ENCODE measurements at places on chromosomes 2 and 18.

DNA sequence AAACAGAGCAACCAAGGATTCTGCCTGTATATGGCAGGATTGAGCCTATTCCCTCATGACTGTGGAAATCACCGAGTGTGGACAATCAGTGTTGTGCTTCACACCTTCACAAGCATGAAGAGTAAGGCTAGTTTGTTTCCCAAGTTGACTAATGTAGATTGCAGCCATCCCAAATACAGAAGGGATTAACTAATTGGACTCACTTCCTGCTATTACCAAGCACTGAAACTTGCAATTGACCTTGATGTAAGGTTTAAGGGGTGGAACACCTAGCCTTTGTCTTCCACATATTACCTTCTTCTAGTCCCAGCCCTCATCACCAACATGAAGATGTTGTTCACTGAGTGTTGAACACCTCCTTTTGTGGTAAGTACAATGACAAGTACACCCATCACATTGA lies 120.9 kb upstream of the RND3 start:
- DNase-seq: no peak

GRCh38 chr2:72797740-72798139 lies 28.1 kb downstream of the EXOC6B start:
- no peak for DNase-seq

- no peak for DNase-seq
Measured at GRCh38 chr2:121075006-121075551, 209.9 kb downstream of the TFCP2L1 start.

DNA sequence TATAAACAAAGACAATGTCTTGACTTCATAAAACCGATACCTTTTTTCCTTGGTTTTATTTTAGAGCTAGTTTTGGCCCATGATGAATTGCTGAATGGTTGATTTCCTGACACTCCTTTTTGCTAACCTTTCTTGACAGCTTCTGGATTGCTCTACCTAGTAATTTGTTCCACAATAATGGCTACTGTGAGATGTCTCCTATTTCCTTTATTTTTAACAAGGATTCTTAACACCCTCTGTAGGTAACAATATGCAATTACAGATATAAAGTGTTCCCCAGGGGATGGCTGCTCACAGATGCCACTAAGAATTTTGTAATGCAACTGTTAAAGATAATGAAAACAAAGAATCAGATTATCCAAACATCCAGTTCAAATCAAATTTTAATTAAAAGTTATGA lies 100.8 kb upstream of the ATP5MC3 start:
- DNase-seq: no peak

- no peak for DNase-seq
Measured at GRCh38 chr2:9008951-9009664, 5.6 kb upstream of the MBOAT2 start.

- DNase-seq: no peak
Measured at GRCh38 chr18:75341897-75342296, 85.6 kb downstream of the SMIM21 start.

DNA sequence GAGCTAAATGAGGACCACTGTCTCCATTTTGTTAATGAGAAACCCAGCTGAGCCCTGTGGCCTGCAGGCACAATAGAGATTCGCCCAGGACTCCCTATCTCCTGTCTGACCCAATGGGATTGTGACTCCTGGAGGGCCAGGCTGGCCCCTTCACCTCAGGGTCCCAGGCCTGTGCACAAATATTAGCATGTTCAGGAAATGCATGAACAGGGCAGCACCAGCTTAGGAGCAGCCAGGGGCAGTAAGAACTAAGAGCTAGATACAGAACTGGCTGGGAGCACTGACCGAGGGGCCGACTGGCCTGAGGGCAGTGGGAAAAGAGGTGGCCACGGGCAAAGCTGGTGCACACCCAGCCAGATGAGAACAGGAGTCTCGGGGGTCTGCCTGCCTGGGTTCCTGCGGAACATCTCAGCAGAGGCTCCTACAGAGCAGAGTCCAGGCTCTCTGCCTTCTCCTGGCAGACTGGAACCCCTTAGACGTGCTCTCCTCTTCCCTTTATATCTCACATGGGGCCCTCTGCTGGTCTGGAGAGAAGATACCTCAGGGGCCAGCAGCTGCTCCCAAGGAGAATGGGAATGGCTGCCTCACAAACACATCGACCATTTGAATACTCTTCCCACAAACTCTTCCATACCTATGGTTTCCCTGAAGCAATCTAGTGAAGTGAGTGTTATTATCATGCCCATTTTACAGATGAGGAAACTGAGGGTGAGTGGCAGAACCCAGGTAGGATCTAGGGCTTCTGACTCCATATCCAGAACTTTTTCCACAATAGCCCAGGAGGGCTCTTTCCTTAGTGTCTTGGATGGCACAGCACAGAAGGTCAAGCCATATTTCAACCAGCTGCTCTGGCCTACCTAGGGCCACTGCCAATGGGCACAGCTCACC lies 77.6 kb upstream of the OTOF start:
- DNase-seq: no peak

- no peak for DNase-seq
Measured at GRCh38 chr18:31814132-31814531, 53.5 kb upstream of the SLC25A52 start.

GRCh38 chr2:144213797-144214196 lies 306.1 kb downstream of the ZEB2 start:
- DNase-seq: no peak

DNA sequence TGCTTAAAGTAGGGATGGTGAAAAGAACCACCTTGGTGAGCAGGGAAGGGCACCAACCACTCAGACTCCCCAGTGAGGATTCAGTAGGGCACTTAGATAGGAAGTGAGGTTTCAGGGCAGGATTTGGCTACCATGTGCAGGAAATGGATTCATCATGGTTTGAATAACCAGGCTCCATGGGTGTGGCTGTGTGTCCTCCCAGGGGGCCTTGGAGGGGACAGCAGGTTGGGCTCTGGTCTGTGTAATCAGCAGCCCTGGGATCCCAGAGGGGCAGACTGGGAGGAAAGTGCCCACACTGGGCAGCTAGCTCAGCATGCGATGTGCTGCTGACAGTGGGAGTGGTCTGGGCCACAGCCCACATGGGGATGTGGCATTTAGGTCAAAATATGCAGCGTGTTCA lies 224.6 kb downstream of the CELF4 start:
- DNase-seq: no peak

GRCh38 chr2:201070948-201071478 lies 458 bp downstream of the HYCC2 start:
- no peak for DNase-seq

GRCh38 chr2:64104933-64105332 lies 39.3 kb downstream of the PELI1 start:
- no peak for DNase-seq

- DNase-seq: no peak
Measured at GRCh38 chr2:231449503-231450054, 14.7 kb downstream of the NCL start.

GRCh38 chr2:88187038-88187676 lies 17.0 kb downstream of the THNSL2 start:
- DNase-seq: no peak

DNA sequence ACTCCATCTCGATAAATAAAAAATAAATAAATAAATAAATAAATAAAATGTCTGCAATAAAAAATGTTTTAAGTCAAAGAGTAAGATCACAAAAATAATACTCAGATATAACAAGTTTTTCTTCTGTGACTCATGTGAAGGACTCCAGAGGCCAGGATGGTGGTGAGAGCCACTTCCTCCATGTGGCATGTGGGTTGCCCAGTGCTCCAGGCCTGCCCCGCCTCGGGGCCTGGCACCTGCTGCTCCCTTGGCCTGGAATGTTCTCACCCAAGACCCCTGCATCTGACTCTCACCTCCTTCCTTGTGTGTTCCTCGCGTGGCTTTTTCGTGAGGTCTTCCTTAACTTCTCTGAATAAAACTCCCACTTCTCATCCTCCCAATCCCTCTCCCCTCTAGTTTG lies 77.4 kb upstream of the LDLRAD4 start:
- DNase-seq: no peak

GRCh38 chr2:222796413-222797103 lies 64.3 kb upstream of the ACSL3 start:
- no peak for DNase-seq

DNA sequence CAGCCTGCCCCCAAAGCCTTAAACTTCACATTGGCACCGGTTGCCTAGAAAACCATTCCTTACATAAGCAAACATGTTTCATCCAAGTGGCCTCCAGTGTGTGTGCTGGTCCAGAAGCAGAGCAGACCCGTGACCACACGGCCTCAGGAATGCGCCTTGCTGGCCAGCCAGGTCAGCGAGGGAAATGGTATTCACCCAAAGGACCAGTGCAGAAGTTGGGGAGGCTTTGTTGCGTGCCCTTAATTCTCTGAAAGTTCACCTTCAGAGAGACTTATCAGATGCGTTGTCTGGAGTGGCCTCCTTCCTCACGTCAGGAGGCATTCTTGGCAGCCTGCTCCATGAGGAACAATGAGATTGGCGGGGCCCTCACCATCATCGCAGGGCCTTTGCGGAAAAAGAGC lies 25.9 kb downstream of the NRP2 start:
- no peak for DNase-seq

GRCh38 chr18:9577361-9577760 lies 37.0 kb downstream of the PPP4R1 start:
- no peak for DNase-seq

- no peak for DNase-seq
Measured at GRCh38 chr2:54456612-54457322, 640 bp downstream of the SPTBN1 start.

DNA sequence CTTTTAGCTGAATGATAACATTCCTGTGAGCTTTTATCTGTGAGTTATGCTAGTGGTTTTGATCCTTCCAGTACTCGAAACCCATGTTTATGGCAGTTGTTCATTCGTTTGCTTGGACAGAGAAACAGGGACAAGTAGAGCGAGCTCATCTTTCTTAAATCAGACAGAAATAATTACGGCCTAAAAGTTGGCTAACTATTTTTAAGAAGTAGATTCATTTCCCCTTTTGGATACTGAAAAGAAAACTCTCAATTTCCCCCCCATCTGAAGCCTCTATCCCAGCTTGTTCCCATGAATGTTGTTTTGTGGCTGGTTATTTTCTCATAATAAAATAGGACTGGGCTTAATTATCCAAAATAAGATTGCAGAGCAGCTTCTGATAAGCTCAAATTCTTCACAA lies 67.1 kb downstream of the ANTXR1 start:
- no peak for DNase-seq

GRCh38 chr18:77084688-77085035 lies 47.9 kb downstream of the MBP start:
- DNase-seq: no peak

DNA sequence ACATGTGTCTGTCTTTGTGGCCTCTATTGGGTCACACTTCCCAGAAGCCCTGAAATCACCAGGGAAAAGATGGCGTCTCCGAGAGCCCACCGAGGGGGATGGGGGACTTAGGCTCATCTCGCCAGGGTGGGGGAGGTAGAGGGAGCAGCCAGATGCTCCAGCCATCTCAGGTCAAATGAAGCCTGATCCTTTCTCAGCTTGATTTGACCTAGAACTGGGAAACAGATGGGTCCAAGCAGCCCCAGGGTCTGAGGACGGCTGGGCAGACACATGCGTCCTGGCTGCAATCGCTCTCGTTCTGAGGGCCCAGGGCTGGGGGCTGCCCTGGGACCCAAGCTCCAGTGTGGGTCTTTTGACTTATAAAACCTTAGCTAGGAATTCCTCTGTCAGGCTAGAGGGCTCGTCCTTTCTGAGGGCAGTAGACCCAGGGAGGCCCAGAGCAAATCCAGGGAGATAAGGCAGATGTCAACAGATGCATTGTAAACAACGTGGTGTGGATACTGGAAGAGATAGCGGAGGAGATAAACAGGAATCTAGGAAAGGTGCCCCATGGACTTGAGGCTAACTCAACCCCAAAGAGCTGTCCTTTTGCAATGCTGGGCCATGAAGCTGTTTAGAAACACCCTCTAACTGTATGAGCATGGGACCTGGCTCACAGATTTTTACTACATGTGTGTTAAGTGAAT lies 127.7 kb downstream of the MYCN start:
- DNase-seq: no peak

DNA sequence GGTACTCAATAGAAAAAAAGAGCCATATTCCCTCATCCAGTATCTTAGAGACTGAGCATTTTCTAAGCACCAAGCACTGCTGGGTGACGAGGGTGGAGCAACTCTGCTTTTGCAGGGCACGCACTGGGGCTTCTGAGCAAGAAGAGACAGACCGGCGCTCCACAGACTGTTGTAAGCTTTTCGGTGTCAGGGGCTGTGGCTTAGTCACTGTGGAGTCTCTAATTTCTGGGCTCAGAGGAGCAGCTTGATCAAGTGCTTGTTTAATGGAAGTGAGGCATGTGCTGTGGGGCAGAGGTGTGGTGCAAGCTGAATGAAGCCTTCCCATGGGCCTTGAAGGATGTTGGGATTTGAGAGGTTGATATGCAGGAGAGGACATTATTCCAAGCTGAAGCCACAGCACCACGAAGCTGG lies 227.1 kb downstream of the MYCN start:
- no peak for DNase-seq
